ENCODE measurements at places on chromosomes 1 and 21.

- no peak for DNase-seq
Observed at GRCh38 chr1:88022516-88022915, 661.6 kb upstream of the PKN2 start.

DNA sequence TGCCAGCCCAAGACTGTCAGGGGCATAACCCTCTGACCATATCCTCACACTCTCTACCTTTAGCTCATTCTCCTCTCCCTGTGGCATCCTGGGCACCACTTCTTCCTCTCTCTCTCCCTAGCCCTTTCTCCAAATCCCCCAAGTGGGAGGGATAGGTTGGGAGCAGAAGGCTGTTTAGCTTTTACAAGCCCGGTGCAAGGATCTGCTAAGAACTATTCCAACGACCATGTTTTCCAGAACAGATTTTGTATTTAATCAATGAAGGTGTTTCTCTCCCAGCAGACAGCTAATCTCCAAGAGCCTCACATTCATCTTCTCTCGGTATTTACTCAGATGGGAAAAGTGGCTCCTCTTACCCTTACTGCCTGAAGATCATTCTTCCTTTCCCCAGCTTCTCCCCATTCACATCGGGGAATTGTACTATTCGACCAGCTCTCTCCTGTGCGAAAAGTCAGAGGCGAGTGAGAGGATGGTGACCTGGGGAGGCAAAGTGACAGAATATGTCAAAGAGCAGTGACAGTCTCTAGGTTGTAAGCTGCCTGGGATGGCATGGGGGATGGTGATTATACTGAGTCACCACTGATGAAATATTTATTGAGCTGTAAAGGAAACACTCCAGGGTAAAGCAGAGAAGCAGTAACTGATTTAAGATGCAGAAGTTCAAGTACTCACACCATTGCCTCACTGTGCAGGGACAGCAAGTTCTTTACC is 47.0 kb upstream of the RBM15 start:
- DNase-seq, result no peak

GRCh38 chr21:18274370-18274769 is 29.7 kb downstream of the CHODL start:
- no peak for DNase-seq

DNA sequence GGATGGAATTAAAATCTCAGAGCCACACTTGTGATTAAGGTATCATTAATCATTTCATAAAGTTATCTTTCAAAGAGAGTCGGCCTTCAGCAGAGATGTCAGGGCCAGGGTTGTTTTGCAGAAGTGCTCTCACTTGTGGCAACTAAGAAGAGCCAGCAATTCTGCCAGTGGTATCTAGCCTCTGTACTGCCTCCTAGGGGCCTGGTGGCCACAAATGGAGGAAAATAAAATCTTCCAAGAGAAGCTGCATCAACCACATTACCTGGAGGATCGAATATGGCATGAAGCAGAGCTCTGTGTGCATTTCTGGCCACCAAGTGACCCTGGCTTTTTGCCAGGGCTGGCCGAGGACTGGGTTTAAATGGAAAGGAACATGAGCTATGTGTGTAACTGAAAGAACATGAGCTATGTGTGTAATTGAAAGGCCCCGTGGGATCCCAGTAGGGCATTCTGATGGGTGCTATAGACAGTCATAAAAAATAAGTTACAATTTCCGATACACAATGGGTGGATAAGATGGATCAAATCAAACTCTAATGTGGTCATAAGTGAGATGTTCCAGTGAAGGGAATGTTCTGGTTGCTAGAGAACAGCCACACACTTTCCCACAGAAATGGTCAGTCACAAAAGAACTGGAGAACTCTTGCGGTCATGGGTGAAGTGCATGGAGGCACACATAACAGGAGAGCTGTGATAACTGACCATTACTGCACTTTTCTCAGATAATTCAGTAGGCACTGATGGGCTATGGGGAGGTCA is 335.8 kb downstream of the CAMTA1 start:
- no peak for DNase-seq

DNA sequence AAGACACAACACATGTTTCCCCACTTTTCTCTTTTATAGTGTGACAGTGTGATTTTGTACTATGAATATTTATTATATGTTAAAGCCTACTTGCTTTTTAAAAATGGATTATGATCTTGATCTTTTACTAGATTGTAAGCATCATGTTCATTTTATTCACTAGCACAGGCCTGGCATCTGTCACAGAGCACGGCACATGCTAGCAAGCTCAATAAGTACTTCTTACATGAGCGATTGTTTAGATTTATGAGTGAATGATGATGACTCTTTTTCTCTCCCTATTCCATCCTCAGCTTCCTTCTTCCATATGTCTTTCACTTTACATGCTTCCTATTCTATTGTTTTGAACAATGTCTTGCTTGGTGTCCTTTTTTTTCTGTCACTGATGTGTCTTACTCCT is 1454.1 kb downstream of the MRPL39 start:
- no peak for DNase-seq

- DNase-seq, result peak; percentile 58
Observed at GRCh38 chr1:172533513-172534151, 682 bp downstream of the SUCO start.

- DNase-seq, result no peak
Observed at GRCh38 chr1:193960499-193960898, 774.1 kb upstream of the B3GALT2 start.

- DNase-seq, result no peak
Observed at GRCh38 chr1:152486400-152487006, 24.1 kb upstream of the LCE5A start.

- peak; percentile 90 for DNase-seq
Observed at GRCh38 chr1:2049225-2049717, 940 bp upstream of the PRKCZ start.

DNA sequence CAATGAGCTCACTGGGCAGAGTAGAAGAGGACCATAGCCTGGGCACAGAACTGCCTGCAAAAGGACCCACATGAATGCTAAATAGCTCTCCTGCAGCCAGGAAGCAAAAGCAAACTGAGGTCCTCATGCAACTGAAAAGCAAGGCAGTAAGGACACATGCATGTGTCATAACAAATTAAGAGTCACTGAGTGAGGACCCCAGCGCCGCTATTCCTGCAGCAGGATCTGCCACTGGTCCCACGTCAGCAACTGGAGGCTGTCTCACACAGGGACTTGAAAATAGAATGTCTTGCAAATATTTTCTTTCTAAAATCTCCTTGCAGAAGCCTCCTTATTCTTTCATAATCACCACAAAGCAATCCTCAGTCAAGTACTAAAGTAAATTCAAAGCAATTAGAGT is 559.6 kb upstream of the DAB1 start:
- no peak for DNase-seq

Data from neural progenitor cell (in vitro differentiated cells).